Stimulated activated CD4-positive, alpha-beta T cell treated with anti-CD3 and anti-CD28 coated beads, Interleukin-1b, Interleukin-23, amount 100 ng/mL, for 1 hour (primary cell): ENCODE measurements at places on chromosomes 16 and 17.

DNA sequence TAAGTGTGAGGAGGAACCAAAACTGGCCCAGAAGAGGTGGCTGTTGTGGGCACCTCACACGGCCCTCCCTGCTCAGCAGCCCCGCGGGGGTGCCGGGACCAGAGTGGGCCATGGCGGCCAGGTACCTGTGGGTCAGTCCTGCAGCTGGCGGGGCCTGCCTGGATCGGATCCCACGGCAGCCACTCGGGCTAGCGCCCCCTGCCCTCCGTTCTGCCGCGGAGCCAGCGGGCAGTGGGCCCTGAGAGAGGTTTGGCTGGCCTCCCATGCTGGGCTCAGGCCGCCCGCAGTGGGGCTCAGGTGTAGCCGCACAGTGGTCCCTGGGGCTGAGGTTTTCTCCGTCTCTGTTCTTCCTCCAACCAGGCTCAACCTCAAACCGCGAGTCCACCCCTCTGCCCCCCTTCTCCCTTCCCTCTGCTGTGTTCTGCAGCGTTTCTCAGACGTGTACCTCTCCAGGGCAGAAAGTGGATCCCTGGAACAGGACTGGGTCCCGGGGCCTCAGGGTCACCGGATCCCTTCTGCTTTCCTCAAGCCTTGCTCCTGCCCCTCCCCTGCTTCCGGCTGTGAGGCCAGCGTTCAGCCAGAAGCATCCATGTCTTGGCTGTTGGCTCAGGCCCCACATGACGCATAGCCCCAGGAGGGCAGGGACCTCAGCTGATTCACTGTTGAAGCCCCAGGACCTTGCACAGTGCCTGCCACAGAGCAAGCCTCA lies 28.6 kb upstream of the ITGA3 start:
- DNase-seq: no peak

DNA sequence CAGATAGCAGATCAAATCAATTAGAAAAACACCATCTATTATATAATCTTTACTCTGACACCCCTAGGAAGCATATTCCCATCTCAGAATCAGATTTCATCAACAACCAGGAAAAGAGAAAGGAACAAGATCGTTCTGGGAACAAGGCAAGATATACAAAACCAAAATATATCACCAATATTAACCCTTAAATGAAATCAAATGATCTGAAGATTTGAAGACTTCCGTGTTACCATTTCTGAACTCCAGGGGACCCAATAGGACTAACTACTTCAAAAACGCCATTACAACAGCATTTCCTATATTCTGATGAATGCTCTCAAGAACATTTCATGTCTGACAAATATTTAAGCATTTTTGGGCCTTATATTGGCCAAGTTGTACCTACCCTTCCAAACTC lies 624.2 kb upstream of the ZFHX3 start:
- DNase-seq: no peak

GRCh38 chr17:53088481-53088880 lies 734.2 kb upstream of the KIF2B start:
- no peak for DNase-seq

GRCh38 chr16:19291475-19291874 lies 5.9 kb downstream of the CLEC19A start:
- no peak for DNase-seq

GRCh38 chr16:29111421-29111820 lies 126.6 kb downstream of the LAT start:
- DNase-seq: no peak

DNA sequence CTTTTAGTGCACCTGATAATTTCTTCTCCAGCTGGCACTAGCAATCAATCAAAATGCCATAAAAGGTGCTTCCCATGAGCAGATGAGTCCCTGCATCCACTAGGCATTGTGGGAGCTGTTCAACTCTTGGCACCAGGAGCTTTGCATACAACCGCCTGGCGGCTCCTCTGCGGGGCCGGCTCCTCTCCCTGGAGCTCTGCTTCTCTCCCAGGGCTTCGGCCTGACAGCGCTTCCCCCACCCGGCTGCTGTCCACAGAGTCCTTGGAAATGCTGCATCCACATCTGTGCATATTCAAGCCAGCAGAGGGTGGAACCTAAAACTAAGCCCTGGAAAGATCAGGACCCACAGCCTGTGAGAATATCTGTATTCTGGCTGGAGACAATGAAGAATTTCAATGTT lies 62.9 kb downstream of the LMF1 start:
- no peak for DNase-seq

- DNase-seq: no peak
These were observed 8.5 kb downstream of the HS3ST3A1 start for GRCh38 chr17:13593021-13593751.

DNA sequence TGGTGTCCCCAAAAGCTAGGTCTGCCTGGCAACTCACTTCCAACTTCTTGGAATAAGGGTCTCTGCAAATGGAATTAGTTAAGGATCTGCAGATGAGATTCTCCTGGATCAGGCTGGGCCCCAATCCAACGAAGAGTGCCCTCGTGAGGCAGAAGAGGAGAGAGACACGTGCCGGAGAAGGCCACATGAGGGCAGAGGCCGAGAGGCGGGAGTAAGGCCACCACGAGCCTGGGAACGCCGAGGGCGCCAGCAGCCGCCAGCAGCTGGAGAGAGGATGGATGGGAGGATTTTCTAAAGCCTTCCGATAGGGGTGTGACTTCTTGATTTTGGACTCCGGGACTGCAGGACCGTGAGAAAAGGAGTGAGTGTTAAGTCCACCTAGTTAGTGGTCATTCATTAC lies 76.3 kb downstream of the JPH3 start:
- DNase-seq: no peak

DNA sequence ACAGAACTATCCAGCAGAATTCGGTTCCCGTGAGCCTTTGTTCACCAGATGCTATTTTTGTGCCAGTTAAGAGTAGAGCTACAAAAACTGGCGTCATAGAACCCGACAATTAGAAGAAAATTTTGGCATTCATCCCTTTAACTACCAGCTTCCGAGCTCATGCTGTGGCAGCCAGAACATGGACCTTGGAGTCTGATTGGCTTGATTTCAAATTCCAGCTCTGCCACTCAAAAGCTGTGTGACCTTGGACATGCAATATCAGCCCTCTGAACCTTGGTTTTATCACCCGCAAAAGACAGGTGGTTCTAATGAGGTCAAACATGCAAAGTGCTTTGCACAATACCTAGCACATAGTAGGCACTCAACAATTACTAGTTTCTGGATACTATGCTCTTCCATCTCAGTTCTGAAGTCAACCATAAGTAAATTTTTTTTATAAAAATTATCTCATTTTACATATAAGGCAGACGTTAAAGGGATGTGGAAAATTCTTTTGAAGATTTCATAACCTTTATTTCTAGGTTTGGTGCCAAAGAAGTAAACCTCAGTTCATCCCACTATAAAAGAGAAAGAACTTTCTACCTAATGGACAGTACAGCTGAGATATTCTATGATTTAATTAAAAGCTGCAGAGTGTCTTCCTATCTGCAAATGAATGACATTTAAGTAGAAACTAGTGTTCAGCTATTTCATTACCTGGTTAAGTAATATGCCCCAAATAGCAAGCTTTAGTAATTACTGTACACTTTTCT lies 331.5 kb downstream of the HAPSTR1 start:
- no peak for DNase-seq

DNA sequence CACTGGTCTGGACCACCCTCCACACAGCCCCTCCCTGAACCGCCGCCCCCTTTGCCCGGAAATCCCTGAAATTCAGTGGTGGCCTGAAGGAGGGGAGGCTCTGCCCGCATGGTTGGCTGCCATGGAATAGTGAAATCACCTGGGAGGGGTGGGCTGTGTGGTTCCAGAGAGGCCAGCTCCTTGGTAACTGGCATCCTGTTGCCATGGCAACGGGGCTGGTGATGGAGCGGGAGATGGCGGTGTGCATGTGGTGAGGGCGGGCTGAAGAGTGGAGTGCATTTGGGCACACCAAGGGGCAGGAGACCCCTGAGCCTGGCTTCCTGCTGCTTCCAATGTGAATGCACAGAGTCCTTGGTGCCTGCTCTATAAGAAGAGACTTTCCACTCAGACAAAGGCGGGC lies 2.4 kb downstream of the EFNB3 start:
- no peak for DNase-seq

DNA sequence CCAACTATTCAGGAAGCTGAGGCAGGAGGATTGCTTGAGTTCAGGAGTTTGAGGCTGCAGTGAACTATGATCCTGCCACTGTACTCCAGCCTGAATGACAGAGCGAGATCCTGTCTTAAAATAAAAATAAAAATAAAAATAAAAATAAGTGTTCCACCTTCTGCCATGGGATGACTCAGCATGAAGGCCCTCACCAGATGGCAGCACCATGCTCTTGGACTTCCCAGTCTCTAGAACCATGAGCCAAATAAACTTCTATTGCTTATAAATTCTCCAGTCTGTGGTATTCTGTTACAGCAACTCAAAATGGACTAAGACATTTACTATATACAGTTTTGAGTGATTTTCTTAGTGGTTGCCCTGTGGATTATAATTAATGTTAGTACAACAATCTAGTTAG lies 7.9 kb upstream of the SLC38A7 start:
- DNase-seq: no peak
